Stimulated activated CD4-positive, alpha-beta T cell treated with anti-CD3 and anti-CD28 coated beads, Interleukin-1b, Interleukin-23, amount 100 ng/mL, for 48 hours (primary cell): ENCODE measurements at places on chromosomes 6 and 20.

DNA sequence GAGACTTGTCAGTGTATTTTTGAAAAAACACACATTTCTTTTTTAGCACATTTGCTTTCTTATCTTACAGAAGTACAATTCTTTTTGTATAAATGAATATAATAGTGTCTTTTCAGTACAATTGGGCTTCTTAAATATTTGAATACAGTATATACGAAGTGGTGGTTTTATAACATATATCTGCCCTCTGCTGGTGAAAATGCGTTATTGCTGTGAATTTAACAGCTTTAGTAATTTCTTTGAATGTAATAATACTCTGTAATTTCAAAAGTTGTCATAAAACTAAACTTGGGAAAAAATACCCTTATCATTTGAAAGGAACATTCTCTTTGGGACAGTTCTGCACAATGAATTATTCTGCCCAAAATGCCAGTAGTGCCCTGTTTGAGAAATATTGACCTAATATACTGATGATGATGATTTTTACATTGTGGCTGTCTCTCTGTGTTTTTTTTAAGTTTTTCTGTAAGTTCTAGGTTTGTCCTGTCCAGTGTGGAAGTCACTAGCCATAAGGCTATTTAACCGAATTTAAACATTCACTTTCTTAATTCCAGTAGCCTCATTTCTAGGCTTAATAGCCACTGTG lies 19.0 kb downstream of the SMAP1 start:
- DNase-seq, result no peak

DNA sequence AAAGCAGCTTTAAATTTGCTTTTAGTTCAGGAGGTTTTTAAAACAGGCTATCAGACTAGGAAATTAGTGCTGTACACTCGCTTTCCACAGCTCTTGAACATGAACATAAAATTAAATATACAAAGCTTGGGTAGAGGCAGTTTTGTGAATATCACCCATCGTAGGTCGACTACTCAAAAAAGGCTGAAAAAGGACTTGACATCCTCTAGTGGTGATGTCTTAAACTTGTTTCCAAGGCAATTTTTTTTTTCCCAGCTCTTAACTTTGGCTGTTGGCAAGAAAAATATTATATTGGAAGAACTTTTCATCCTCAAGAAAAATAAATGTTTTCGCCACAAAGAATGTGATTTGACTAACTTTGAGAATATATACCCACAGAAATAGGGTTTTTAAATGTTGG lies 2.9 kb downstream of the MAP7 start:
- no peak for DNase-seq

DNA sequence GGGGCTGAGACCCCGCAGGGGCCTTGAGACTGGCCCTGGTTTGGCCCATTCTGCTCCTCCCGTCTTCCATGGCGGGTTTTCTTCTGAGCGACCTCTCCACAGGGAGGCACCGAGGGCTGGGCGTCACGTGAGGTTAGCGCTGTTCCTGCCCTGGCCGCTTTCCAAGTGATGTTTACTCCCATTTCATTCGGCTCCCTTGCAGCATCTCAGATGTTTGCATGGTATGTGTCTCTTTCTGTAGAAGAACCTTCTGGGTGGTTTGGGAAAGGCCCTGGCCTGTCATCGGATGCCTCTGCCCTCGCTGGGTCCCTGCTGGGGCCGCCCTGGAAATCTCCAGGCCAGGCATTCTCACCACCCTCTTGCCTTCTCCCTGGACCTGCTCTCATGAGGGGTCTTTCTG lies 17.3 kb downstream of the RAMACL start:
- no peak for DNase-seq

DNA sequence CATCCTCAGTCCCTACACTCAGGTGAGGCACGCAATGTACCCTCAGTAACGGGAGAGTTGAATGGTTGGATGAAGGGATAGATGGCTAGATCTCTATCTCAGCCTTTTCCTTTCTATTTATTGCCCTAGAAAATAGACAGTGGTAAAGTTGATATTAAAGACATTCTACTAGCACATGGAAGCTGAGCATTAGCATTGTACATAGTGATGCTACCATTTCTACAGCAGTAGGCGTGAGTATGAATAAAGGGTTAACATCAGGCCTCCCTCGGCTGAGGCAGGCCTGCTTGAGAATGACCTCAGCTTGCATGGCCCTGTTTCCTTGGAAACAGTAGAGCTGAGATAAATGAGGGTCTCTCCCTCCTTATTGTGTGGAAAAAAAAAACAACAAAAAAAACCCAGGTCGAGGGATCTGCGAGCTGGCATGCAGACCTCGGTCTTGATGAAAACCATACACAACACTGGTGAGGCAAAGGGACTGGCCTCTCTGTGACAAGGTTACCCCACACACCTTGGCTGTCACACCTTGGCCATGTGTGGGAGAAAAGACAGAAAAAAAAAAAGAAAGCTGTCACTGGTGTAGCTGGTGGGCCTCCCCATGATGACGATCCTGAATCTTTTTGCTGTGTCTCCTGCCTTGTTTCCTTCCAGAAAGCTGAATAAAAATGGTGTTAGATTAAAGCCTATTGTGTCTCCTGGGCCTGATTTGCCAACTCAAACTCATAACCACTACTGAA lies 160.0 kb downstream of the HACE1 start:
- DNase-seq, result no peak

DNA sequence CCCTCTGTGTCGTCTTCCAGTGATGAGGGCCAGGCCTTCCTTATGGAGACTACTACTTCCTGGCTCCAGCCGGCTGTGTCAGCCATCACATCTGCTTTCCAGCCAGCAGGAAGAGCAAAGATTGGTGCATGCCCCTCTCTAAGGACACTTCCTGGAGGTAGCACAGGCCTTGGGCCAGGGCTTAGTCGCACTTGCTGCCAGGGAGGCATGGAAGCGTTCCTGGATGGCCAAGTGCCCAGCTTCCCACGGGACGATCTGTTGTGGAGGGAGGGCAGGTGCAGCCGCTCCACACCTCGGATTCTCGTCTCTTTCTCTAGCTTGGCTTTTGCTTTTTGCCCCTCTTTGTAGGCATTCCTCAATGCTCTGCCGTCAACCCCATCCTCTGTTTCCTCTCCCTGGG lies 11.9 kb downstream of the ERMARD start:
- no peak for DNase-seq

DNA sequence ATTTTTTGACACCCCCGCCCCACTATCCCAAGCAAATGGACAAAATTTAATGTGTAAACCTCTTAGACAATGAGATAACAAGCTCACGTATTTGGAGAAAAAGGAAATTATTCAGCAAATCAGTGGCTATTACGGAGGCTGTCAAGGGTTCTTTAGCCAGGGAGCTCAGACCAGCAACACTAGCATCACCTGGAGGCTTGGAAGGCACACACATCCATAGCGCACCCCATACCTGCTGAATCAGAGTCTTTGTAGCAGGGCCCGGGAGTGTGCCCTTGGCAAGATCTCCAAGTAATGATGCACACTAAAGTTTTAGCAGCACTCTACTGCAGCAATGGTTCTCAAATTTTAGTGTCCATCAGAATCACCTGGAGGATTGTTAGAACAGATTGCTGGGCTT lies 223.2 kb upstream of the BTBD3 start:
- DNase-seq, result no peak
